Fibroblast of skin of right quadriceps (primary cell): ENCODE measurements at places on chromosomes 3 and 15.

DNA sequence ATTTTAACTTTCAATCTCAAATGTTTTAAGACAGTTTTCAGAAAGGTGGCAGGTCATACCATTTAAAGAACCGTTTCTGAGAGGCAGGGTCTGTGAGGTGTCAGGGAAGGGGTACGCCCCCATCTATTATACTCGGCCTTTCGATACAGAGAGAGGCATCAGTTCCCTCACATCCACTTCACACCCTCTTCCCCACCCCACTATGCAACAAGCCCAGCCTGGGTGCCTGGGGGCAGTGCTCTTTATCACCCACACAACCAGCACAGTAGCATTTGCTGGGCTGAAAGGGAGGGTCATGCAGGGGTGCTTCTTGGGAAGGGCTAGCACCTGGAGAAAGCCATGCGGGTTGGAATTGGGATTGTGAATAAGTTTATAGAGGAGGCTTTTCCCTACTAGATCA, 56.0 kb upstream of the KCNMB2 start:
- no peak for DNase-seq

DNA sequence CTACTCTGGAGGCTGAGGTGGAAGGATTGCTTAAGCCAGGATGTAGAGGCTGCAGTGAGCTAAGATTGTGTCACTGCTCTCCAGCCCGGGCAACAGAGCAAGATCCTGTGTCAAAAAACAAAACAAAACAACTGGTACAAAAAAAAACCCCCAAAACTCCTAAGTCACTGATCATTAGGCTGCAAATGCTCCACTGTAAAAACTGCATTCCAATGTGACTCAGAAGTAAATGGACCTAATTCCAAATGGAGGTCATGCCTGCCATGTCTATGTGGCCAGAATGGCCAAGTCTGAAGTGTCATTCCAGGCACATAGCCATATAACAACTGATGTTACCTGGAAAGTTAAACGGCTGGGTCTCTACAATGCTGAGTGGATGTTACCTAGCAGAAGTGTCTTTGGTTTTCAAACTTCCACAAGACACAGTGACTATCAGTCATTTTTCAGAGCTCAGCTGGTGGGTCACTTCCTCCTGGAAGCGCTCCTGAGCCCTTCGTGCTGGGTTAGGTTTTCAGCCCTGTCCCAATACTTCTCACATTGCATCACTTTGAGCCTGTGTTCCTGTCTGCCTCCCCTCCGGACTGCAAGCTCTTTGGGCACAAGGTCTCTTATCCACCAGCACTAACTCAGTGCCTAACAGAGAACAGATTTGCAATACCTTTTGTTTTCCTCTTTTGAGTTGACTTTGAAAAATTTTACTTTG, 10.6 kb downstream of the FSTL1 start:
- peak; percentile 52 for DNase-seq

DNA sequence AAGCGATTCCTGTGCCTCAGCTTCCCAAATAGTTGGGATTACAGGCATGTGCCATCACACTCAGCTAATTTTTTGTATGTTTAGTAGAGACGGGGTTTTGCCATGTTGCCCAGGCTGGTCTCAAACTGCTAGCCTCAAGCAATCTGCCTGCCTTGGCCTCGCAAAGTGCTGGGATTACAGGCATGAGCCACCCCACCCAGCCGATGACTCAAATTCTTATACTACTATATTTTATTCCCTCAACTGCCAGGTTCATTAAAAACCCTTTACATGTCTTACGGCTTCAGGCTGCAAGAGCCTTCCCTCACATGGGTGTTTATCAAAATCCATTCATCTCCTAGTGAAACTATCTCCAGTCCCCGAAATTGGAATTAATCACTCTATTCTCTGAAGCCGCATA, 63.4 kb downstream of the CBLB start:
- no peak for DNase-seq

GRCh38 chr3:26106228-26106627, 316.3 kb downstream of the OXSM start:
- DNase-seq: no peak

- DNase-seq: no peak
Observed at GRCh38 chr3:88732186-88732585, 375.2 kb upstream of the EPHA3 start.

DNA sequence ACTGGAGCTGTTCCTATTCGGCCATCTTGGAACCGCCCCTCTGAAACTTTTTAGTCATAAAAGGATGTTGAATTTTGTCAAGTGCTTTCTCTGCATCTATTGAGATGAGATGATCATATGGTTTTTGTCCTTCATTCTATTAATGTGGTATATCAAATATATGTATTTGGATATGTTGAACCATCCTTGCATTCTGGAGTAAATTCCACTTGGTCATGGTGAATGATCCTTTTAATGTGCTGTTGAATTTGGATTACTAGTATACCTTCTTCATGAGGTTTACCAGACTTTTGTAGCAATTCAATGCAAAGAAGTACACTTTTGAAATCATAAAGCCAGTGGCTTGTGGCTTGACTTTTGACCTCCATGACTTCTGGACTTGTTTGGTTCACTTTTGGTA, 33.4 kb upstream of the XRN1 start:
- no peak for DNase-seq

GRCh38 chr15:60496853-60497252, 17.9 kb upstream of the ICE2 start:
- no peak for DNase-seq
